ENCODE measurements at places on chromosomes 2 and 18.
A peak's percentile ranks its signal among the peaks of the same experiment; 100 is the strongest.

GRCh38 chr2:191488135-191488534 lies 189.8 kb upstream of the NABP1 start:
- DNase-seq: no peak

DNA sequence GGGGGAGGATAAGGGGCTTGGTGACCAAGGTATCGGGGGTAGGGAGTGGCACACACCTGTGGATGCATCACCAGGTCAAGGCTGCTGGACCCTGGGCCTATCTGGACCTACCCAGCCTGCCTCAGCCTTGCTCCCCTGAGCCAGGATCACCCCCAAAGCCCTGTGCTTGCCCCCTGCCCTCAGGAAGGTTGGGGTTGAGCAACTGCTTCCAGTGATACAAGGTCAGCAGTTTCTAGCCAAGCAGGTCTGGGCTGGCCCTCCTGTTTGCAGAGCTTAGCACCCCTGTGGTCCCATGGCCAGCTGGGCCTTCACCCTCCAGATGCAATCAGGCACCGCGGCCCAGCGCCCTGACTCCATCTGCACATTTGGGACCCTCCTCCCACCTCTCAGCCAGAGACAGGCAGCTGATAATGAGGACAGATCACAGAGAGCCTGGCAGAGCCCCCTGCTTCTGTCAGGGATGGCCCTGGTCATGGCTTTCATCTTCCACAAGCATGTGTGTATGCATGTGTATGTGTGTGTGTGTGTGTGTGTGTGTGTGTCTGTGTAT lies 154.6 kb downstream of the TFCP2L1 start:
- DNase-seq: no peak

DNA sequence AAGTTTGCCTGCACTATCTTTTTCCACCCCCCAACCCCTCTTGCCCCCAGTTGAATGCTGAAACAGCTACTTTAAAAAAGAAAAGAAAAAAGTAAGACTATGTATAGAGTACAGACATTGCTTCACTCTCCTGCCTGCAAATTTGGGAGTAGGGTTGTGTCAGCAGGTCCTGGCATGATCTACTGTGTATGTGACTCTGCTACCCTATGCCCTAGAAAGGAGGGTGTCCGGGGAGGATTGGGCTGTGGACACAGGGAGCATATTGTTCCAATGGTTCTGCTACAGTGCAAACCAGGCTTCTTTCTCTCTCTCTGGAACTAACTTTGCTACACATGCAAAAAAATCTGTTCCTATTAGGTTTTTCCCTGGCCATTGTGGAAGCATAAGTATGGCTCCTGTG lies 9.9 kb upstream of the ZEB2 start:
- DNase-seq: no peak

DNA sequence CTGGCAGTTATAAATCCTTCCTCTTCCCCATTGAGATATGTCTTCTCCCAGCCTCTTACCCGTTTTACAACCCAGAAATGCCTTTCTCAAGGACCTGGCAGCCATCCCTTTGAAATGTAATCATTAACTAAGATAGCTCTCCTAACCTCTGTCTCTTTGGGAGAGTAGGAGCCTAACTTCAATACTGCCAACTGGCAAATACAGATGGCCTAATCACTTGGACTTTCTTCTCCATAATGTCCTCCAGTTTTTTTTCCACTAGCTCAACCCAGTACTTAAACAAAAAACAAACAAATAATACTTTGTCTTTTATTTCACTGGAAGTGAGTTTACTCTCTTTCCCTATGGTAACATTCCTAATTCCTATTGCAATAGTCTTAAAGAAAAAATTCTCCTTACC lies 1391.1 kb downstream of the SUCLG1 start:
- no peak for DNase-seq

DNA sequence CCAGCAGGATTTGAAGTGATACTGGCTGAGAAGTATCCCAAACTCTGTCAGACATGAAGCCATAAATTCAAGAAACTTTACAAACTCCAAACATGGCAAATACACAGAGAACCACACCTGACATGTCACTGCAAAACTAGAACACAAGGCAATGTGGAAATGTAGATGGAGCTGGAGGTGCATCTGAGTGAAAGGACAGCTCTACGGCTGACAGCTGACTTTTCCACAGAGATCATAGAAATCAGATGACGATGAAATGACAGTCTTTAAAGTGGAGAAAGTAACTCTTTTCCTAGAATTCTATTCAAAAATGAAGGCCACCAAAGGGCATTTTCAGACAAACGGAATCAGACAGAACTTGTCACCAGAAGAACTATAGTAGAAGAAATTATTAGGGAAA lies 97.5 kb downstream of the LDLRAD4 start:
- DNase-seq: no peak

DNA sequence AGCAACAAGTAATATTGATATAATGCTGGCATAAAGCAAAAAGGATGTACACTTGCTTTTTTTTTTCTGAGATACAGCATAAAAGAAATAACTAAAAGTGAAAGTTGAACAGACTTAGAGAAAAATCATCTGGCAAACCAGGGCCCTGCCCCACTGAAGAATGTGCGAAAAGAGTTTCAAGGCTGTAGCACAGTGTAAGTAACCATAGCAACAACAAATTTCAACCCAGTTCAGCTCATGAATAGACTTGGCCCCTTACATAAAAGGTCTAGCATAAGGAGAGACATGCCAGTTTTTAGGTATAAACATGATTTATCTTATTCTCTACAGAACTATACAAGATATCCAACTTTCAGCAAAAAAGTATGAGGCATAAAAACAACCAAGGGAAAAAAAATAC lies 113.7 kb upstream of the GYPC start:
- no peak for DNase-seq

DNA sequence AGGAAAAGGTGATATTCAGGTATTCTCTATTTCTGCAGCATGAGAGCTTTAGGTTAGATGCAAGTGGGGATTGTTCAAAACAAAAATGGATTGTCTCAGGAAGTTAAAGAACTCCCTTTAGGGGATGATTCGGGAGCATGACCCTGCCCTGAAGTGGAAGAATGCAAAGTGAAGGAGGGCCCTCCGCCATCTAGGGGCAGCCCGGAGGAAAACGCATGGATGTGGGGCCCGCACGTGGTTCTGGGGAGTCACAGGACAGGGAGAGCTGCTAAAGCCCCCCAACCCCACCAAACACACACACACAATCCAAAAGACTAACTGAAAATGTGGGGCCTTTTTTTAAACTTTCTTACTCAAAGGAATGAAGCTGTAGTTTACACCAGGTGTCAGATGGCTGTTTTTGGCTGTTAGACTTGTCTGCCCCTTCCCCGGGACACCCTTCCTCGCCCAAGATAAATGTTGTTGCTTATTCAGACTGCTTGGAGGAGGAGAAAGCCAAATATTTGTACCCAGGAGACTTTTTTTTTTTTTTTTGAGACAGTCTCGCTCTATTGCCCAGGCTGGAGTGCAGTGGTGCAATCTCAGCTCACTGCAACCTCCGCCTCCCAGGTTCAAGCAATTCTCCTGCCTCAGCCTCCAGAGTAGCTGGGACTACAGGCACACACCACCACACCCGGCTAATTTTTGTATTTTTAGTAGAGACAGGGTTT lies 78.8 kb downstream of the HNRNPLL start:
- no peak for DNase-seq

GRCh38 chr2:85748039-85748734 lies 5.6 kb upstream of the ATOH8 start:
- no peak for DNase-seq

DNA sequence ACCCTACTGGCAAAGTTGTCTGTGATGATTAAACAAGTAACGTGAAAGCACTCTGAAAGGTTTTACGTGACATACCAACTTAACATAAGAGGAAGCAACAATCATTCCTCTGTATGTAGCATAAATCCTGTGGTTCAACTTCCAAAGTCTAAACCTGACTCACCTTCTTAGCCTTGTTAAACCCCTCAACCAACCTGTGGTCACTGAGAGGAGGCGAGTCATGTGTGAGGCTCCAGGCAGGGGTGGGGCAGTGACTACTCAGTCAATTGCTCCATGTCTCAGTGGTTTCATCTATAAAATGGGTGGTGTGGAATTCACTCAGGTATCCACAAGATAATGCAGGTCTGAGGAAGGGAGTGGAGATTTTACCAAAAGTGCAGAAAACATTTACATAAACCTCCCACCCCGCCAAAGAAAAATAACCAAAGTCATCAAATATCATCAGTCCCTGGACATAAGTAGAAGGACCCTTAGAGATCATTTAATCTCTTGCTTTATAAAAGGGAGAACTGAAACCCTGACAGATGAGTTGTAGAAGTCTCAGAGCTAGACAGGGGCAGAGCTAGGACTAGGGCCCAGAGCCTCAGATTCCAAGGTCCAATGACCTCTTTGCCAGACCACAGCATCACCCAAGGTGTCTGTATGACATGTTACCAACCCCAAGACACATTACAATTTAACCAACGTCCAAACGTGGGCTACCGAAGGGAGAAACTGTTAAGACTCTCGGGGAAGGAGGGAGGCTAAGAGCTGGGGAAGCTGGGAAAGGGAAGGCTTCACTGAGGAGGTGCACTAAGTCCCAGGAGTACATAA lies 3.7 kb upstream of the PCBP1 start:
- no peak for DNase-seq

DNA sequence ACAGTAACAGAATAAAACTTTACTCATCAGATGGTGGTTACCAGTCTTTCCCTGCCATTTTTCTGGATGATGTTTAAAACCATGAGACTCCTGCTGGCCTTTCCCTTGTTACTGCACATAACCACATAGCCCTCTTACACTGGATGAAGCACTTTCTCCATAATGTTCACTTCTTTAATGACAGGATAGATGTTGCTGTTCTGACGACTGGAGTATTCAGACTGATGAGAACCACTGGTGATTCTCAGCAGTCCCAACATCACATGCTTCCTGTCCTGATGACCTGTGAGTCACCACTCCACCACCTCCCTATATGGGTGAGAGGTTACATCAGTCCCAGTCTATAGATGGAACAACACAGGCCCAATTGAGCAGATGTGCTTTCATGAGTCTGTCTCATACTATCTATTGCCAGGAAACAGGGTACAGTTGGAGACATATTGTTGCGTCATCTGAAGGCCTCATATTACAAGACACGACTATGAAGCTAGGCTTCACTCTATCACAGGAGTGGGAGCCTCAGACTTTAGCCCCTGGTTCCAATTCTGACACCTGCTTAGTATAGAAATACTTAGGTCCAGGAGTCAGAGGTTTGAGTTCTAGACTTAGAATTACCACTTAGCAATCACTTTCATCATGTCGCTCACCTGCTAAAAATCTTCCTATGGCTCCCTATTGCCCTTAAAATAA lies 145.7 kb upstream of the KLF7 start:
- DNase-seq: peak; percentile 65

- DNase-seq: no peak
Observed at GRCh38 chr2:158725441-158725891, 69.7 kb upstream of the DAPL1 start.

Measured in left lung (tissue), 14 donors.